ENCODE measurements at places on chromosomes 13 and 19. TPM values are rescaled to one million over a fixed set of nuclear protein-coding genes. Genes with fewer than 3 reads are reported as not detected.

GRCh38 chr13:34465423-34465922, 476.6 kb upstream of the NBEA start:
- DNase-seq = no peak

DNA sequence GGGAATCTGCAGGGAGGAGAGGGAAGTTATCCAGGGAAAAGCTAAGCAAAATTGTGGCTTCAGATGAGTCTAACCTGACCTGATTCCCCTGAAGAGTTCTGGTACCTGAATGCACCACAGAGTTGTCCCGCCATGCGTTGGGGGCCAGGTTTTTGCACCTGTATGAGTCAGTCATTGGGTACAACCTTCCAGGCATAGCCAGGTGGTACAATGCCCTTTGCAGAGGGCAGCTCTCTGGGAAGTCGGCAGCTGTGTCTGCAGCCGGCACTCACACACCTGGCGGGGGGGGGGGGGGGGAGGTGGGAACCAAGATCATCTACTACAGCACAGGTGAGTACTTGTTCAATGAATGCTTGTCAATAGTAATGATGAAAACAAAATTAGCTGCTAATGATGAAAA, 52.5 kb upstream of the GTF3A start:
- DNase-seq = no peak

DNA sequence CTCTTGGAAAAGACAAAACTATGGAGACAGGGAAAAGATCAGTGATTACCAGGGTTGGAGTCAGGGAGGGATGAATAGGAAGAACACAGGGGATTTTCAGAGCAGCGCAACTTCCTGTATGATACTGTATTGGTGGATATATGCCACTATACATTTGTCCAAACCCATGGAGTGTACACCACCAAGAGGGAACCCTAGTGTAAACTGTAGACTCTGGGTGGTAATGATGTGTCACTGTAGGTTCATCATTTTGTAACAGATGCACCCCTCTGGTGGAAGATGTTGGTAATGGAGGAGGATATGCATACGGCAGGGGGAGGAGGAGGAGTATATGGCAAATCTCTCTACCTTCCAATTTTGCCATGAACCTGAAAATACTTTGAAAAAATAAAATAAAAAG, 68.1 kb downstream of the UFM1 start:
- no peak for DNase-seq

DNA sequence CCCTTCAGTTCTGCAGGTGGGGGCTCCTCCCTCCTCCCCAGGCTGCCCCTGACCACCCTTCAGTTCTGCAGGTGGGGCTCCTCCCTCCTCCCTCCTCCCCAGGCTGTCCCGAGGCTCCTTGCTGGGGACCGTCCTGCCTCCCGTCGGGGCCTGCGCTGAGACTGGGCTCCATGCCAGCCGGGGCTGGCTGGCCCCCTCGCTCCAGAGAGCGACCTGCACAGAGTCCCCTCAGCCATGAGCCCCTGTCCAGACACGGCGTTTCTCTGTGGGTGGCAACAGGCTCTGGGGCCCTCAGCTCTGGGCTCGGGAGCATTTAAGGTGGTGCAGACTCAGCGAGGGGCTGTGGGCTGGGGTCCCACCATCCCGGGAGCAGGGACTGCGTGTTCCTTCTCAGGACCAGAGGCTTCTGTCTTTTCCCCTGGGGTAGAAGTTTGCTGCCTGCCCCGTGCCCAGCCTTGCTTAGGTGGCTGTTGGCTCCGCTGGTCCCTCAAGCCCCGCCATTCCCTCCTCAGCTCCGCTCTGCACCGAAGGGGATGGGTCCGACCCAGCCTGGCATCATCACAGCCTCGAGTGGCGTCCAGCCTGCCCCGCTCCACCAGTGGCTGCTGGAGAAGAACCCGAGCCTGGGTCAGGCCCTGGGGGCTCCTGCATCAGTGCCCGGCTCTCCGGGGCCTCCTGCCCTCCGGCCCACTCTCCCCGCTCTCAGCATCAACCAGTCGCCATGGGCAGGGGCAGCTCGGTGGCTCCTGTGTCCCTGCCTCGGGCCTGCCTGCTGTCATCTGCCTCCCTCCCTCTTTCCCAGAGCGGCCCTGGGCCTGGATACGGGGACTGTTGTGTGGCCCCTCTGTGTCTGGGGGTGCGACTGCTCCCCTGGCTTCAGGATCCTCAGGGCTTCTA, 27.6 kb downstream of the CSNK1G2 start:
- no peak for DNase-seq

Gene RDH8
- polyA plus RNA-seq = 0.40 TPM

DNA sequence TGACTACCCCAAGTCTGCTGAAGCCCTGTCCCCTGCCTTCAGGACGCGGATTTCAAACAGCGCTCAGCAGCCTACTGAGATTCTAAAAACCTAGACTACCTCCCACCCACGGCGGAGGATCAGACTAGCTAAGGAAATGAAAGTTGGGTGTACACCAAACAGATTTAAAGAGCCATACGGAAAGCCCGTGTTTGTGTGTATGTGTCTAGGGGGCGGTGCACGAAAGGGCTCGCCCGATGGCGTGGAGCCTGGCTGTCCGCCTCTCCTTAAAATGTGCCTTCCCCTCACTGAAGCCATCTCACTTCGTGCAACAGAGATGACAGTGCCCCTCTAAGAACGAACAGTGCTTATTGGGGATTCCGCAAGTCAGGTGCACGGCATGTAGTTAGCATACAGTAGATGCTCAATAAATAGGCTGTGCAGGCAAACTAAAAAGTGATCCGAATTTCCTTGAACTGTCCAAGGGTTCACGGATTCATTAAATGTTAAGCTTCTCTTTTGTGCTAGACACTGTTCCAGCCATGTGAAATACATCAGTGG, 639 bp downstream of the LENG1 start:
- DNase-seq = no peak

Gene PRX
- 10.4 TPM for polyA plus RNA-seq

Gene ZNF805
- polyA plus RNA-seq = 7.6 TPM

DNA sequence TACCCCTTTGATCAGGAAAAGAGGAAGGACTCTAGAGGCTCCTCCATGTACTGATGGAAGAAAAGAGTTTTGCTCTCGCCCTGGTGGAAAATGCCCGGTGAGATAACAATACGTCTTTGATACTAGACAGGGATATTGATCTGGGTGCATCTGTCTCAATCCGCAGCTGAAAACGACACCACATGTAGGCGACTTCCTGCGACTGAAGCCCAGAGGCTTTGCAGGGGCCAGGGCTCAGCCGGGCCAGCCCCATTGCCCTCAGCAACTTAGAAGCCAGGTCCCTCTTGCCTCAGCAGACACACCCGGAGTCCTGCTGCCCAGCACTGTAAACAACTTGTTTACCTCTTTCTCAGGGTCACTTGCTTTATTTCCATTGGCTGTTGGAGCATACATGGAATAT, 409.4 kb downstream of the IRS2 start:
- DNase-seq = no peak

DNA sequence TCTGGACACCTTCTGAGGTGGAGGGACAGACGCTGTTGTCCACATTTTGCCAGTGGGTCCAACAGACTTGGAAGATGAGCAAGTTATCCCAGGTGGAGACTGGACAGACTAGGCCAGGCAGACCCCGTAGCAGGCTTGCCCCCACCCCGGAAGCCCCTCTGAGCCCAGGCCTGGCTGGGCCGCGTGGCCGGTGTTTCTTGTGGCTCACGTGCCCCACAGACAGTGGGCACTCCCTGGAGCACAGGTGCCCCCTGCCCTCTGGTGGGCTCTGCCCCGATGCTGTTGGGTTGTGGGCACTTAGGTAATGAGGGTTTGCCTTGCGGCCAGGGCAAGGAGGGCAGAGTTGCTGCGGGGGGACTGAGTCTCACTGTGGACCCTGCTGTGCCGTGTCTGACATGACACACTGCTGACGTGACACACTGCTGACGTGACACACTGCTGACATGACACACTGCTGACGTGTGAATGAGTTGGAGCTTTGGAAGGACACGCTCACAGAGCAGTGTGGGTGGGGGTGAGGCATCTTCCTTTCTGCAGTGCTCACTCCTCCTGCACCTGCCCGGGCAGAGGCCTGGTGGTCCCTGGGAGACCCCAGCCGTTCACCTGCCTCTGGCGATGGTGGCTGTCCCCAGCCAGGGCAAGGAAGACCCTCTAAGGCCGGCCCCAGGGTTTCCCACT, 25.1 kb downstream of the DOT1L start:
- no peak for DNase-seq

Gene MIR17HG
- 7.0 TPM for polyA plus RNA-seq

Gene KLHL1
- polyA plus RNA-seq = 0.55 TPM

Gene CYTH2
- 94.1 TPM for polyA plus RNA-seq

DNA sequence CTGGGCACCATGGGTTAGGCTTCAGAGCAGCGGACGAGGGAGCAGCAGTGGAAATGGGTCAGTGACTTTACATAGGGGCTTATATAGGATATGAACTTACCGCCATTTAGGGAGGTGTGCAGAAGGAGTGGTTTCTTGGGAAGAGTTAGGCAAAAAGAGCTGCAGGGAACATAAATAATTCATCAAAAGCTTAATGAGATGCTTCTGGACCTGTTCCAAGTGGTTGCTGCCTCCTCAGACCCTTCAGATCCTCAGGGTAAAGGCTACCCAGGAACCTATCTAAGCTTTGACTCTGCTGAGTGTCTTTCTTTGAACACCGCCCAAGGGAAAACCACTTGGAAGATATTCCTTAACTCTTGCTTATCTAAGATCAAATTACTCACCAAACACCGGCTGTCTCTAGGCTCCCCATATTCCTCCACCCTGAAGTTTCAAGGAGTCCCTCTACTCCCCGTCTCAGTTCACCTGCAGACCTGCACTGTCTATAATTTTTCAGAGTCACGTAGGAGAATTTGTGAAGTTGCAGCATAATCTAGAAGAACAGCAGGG, at the start of gene IGFL4:
Gene IGFL4 (minus strand): TSS at position 51 of the 549 bp plus-strand sequence. CDS start 40 bp downstream, at position 11.
- DNase-seq = peak; percentile 36

DNA sequence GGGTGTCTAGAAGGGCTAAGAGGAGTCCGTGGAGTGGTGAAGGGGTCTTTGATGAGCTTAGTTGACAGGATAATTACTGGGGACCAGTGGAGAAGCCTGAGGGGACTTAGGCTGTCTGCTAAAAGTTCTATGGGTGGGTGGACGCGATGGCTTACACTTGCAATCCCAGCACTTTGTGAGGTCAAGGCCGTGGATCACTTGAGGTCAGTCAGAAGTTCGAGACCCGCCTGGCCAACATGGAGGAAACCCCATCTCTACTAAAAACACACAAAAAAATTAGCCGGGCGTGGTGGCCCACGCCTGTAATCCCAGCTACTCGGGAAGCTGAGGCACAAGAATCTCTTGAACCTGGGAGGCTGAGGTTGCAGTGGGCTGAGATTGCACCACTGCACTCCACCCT, 2.8 kb upstream of the GSK3A start:
- DNase-seq = no peak

- no peak for DNase-seq
These were observed 6.5 kb downstream of the DOT1L start for GRCh38 chr19:2170219-2170618.

Gene DLEU7
- 1.4 TPM for polyA plus RNA-seq

- no peak for DNase-seq
These were observed 95.6 kb upstream of the HTR2A start for GRCh38 chr13:46992383-46992952.

DNA sequence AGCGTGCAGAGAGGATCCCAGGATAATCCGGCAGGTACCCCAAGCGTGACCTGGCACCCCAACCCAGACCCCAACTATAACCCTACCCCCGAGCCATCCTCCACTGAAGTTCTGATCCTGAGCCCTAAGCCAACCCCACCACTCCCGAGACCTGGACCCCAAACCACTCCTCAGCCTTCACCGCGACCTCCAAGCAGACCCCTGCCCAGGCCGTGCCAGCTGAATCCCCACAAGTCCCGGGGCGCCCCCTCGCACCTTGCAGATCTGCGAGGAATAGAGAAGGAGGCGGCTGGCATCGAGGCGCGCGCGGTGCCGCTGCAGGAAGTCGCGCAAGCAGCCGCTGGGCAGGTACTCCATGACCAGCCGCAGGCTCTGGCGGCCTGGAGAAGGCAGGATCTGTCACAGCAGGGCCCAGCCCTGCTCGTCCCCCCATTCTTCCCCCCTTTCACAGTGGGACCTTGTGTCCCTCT, 10.1 kb upstream of the INSL3 start:
- DNase-seq = no peak

- no peak for DNase-seq
These were observed 1.3 kb downstream of the RAB3D start for GRCh38 chr19:11338121-11338520.

- DNase-seq = peak; percentile 67
These were observed 109.5 kb downstream of the TBC1D4 start for GRCh38 chr13:75372517-75372916.

Gene PROZ
- 2.3 TPM for polyA plus RNA-seq

DNA sequence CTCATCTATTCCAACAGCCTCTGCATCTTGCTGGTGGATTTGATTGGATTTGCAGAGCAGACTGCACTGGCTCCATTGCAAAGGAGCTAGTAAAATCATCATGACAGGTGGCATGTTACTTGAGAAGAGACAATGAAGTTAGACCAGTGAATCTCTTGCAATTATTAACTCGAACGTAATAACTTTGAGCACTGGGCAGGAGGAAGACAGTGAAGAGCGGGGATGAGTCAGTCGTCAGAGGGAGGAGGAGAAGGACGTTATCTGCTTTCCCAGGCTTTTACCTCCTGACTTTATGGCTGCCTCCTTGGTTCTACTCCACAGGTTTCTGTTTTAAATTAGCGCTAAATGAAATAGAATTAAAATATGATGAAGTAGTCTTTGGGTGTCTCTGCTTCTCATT, 257.8 kb upstream of the IPO5 start:
- peak; percentile 3 for DNase-seq

DNA sequence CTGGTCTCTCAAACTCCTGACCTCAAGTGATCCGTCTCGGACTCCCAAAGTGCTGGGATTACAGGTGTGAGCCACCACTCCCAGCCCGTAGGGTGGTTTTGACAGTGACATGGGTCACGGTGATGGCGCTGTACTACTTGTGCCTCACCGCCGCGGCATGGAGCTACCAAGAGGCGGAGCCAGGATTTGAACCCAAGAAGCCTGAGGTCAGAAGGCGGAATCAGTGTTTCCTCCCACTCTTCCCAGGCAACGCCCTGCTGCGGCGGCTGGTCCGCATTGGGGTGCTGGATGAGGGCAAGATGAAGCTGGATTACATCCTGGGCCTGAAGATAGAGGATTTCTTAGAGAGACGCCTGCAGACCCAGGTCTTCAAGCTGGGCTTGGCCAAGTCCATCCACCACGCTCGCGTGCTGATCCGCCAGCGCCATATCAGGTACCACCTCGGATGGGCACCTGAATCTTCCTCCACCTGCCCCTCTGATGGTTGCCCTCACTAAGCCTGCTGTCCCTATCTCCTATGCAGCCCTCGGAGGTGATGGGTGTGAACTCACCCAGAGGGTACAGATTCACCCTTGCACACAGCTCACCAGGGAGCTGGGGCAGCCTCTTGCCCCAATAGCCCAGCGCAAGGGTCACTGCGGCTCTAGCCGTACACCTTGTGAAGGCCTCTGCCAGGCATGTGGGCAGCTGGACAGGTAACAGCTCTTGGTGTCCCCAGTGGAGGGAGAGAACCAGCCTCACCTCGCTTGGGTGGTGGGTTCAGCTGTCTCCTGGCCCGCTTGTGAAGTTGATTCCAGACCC, 5.6 kb downstream of the RPS9 start:
- no peak for DNase-seq

GRCh38 chr19:38388349-38389100, at the start of gene SPRED3:
SPRED3 (plus strand) TSS chr19:38388697; CDS start chr19:38390303, 1,606 bp downstream.
- peak; percentile 65 for DNase-seq

Data from left kidney (tissue), 8 donors.